ENCODE measurements at places on chromosomes 1 and 21.

GRCh38 chr21:46559291-46559983 is 45.4 kb downstream of the S100B start:
- peak; percentile 82 for DNase-seq

DNA sequence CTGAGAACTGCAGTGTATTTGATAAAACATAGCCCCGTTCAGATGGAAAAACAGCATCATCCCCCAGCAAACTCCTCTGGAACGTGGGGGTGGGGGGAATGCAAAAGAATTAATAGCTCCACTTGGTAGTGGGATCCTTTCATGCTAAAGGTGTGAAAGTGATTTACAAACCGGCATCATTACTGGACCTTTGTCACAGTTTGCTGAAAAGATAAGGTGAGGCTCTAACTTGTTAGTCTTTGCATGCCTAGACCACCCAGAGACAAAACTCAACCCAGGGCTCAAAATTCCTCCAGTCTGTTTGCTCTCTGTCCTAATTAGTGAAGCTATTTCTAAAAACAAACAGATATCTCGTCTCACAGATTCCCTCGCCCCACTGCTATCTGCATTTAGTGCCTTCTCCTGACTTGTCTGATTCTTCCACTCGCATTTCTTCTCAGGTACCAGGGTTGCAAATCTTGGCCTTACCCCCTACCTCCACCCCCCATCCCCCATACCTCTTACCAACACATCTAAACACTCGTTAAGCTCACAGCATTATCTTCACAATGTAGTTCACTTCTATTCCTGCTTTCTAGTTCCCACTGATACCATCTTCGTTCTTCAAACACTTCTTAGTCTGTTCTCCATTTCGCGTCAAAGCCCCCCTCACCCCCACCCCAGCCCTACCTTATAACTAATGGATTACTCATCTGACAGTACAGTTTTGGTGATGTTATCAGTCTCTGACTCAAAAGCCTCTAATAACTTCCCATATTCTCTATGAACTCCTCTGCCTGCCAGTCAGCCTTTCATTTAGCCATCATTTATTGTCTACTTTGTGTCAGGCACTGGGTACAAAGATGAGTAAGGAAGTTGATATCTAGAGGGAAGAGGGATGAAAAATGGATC is 11.8 kb downstream of the IER5 start:
- peak; percentile 55 for DNase-seq

DNA sequence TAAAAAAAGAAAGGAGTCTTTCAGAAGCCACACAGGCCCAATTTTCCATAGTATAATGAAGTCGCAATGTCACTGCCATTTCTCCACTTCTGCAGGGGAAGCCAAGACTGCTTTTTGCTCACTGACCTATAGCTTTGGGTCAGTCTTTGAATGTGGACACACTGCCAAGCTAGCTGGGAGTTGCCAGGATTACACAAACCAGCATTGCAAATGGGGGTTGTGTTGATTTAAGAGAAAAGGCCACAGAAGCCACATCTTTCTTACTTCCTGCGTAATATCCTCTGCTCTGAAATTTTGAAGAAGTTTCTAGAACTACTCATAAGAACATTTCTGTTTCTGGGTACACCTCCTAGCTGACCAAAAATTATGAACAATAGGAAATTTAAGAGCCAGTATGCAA is 45.8 kb upstream of the SAMSN1 start:
- DNase-seq, result no peak

- DNase-seq, result no peak
These were observed 34.3 kb upstream of the RAP1GAP start for GRCh38 chr1:21703318-21703963.

DNA sequence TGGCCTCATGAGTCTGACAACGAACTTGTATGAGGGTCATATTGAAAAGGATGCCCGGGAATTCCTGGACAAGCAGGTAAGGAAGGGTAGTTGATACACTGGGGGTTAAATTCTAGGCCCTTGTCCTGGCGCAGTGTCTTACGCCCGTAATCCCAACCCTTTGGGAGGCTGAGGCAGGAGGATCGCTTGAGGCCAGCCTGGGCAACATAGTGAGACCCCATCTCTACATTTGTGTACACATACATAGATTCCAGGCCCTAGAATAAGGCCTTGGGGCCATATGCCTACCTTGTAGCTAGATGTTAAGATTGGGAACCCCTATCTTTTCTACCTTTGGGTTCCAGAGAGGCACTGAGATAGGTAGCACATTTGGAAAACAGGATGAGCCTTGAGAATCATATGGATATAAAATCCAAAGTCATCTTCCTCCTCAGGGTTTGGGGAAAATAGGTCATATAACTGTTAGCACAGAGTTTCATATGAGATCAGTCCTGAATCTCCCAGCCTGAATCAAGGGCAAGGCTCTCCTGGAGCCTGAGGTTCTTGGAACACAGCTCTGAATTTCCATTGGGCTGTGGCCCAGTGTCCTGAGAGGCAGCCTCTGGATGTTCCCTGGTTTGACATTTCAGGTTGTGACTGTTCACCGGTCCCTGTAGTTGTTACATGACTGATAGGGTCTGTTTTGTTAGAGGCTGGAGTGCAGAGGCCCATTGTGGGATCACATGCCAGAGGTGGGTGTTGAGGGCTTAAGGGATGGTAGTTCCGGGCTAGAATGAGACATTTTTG is 104.4 kb downstream of the PIK3R3 start:
- DNase-seq, result no peak

DNA sequence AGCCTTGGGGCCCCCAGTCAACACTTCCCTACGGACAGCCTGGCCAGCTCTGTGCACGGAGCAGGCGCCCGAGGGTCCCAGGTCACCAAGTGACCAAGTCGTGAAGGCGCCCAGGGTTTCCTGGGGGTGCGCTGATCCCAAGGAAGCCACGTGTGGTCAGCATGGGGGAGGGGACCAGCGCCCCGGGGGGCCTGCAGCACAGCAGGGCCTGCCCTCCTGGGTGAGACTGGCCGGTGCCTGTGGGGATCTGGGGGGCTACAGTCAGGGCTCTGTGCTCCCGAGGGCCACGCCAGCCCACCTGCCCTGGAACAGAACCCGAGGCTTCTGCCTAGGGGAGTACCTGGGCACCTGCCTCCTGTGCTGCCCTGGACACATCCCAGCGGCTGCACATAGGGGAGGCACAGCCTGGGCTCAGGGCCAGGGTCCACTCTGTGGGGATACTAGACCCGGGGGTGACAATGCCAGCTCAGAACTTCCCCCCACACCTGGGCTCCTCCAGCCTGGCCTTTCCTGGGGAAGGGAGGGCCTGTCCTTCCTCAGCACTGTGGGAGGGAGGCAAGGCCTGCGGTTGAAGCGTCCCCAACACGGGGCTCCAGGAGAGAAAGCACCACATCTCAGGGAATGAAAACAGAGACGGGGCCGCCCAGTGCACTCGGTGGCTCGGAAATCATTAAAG is 6.2 kb upstream of the POFUT2 start:
- DNase-seq, result peak; percentile 87

GRCh38 chr1:223425550-223425949 is 32.3 kb downstream of the CCDC185 start:
- no peak for DNase-seq

GRCh38 chr1:183920651-183921050 is 115.7 kb downstream of the RGL1 start:
- DNase-seq, result no peak

- no peak for DNase-seq
These were observed 27.5 kb downstream of the COA6 start for GRCh38 chr1:234400773-234401172.

DNA sequence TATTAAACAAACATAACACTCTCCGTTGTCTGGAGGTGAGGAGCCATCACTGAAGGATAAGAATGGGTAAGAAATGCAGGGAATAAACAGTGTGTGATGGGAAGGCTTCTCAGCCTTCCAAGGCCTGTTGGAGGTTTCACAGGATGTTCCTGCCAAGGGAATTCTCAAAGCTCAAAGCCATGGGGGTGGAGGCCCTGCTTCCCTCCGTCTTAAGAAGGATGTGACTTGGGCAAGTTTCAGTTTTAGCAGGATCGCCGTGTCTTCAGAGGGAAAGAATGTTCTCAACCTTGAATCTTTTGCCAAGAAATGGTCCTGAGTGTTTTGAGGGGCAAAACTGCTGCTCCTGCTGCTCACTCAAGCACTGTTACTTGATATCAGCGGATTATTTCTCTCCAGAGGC is 41.7 kb upstream of the IL20 start:
- no peak for DNase-seq

- no peak for DNase-seq
These were observed 149.8 kb downstream of the ETS2 start for GRCh38 chr21:38955495-38955894.

DNA sequence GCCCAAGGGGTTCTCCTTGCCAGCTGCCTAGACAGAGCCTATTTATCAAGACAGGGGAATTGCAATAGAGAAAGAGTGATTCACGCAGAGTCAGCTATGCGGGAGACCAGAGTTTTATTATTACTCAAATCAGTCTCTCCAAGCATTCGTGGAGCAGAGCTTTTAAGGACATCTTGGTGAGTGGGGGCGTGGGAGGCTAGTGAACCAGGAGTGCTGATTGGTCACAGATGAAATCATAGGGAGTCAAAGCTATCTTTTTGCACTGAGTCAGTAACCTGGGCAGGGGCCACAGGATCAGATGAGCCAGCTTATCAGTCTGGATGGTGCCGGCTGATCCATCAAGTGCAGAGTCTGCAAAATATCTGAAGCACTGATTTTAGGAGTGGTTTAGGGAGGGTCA is 64.8 kb upstream of the MRPS6 start:
- no peak for DNase-seq

DNA sequence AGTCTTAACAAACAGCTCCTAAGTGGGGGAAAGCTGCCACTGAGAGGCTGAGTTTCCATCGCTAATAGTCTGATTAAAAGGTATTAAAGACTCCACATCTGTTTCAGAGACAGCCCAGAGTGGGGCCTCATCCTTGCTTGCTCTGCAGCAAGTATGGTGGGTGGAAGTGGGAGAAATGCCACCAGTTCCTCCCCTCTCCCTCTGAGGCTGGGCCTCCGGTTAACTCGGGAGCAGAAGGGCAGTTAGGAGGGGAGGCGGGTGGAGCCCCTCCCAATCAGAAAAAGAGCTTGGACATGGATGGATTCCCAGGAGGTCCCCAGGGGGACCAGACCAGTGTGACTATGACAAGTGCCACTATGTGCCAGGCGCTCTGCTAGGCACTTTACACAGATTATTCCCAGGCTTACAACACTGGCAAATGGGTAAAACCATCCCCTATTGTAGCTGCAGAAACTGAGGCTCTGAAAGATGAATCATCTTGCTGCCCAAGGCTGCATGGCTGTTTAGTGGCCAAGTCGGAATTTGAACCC is 11.4 kb upstream of the ASCL5 start:
- DNase-seq, result no peak

- no peak for DNase-seq
These were observed 123.0 kb downstream of the TNR start for GRCh38 chr1:175620376-175620775.

GRCh38 chr1:83761167-83762038 is 237.5 kb downstream of the TTLL7 start:
- no peak for DNase-seq

- DNase-seq, result no peak
These were observed 535.9 kb upstream of the ADAMTS5 start for GRCh38 chr21:27502801-27503200.
